Aorta (tissue), 5 donors: ENCODE measurements at places on chromosomes 6 and 20. TPM values are rescaled to one million over a fixed set of nuclear protein-coding genes. Genes with fewer than 3 reads are reported as not detected.

GRCh38 chr6:103255132-103255531 is 1604.6 kb downstream of the HACE1 start:
- no peak for DNase-seq

GRCh38 chr6:121668259-121668658 is 232.8 kb downstream of the GJA1 start:
- DNase-seq = no peak

DNA sequence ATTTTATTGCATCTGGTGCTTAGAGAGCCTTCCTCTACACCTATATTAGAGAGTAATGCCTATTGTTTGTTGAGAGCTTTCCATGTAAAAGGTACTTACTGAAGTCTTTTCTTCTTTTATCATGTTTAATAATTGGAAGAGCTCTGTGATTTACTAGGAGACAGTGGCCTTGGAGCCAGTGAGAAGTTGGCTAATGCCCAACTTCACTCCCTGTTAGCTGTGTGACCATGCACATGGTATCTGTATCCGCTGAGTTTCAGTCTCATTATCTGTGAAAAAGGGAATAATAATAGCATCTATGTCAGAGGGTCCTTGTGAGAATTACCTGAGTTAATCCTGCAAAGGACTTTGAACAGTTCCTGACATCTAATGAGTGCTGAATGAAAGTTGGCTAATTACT is 105.0 kb downstream of the CD109 start:
- no peak for DNase-seq

DNA sequence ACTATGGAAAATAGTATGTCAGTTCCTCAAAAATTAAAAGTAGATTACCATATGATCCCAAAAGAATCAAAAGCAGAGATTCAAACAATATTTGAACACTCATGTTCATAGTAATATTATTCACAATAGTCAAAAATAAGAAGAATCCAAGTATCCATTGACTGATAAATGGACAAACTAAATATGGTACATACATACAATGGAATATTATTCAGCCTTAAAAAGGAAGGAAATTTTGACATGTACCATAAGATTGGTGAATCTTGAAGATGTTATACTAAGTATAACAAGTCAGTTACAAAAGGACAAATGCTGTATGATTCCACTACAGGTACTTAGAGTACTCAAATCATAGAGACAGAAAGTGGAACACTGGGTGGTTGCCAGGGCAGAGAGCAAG is 88.3 kb upstream of the TMEM30A start:
- DNase-seq = no peak

DNA sequence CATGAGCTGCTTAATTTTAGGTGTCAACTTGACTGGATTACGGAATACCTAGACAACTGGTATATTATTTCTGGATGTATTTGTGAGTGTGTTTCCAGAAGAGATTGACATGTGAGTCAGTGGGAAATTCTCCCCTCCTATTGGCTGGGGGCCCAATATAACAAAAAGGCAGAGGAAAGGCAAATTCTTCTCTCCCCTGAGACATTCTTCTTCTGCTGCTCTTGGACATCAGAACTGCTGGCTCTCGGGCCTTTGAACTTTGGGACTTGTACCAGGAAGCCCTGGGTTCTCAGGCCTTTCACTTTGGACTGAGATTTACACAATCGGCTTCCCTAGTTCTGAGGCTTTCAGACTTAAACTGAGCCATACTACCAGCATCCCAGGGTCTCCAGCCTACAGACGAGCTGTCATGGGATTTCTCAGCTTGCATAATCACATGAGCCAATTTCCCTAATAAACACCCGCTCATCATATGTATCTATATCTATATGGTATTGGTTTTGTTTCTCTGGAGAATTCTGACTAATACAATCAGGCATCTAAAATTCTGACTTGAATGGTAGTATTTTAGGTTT is 7.6 kb upstream of the BTN3A3 start:
- DNase-seq = no peak

GRCh38 chr6:17995414-17995813 is 8.0 kb upstream of the KIF13A start:
- no peak for DNase-seq

DNA sequence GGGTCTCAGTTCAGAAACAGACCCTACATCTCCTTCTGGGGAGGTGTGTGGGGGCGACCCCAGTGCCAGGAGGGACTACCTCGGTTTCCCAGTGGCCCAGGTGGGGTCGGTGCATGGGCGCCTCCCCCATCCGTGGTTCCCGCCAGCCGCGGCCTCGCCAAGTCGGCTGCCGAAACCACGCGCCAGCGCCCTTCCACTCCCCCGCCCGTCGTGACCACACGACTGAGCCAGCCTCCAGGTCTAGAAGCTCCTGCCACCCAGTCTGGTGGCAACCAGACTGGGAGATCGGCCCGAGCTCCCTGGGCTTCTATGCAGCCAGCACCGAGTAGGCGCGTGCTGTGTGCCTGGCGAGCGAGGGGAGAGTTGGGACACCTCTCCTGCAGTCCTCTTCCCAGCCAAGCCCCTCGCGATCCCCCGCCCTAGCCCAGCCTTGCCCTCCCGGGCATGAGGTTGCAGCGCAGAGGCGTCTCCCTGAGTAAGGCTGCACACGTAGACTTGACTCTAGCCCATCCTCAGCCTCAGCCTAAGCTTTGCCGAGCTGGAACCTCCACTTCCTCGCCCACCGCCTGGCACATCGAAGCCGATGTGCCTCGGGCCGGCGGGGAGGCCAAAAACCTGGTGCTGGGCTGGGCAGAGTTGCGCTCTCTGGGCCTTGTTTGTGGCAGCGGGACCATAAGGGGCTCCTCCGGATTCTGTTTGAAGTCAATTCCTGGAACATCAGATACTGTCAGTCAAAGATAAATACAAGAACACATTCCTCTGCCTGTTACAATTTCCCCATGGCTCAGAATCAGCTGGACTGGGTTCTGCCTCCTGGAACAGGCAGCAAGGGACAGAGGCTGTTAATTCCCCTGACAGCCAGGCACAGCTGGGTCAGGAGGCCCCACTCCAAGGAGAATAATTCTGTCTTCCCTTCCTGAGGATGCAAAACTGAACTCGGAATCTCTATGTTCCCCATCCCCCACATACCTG is 1.5 kb upstream of the CPNE5 start:
- peak; percentile 86 for DNase-seq

DNA sequence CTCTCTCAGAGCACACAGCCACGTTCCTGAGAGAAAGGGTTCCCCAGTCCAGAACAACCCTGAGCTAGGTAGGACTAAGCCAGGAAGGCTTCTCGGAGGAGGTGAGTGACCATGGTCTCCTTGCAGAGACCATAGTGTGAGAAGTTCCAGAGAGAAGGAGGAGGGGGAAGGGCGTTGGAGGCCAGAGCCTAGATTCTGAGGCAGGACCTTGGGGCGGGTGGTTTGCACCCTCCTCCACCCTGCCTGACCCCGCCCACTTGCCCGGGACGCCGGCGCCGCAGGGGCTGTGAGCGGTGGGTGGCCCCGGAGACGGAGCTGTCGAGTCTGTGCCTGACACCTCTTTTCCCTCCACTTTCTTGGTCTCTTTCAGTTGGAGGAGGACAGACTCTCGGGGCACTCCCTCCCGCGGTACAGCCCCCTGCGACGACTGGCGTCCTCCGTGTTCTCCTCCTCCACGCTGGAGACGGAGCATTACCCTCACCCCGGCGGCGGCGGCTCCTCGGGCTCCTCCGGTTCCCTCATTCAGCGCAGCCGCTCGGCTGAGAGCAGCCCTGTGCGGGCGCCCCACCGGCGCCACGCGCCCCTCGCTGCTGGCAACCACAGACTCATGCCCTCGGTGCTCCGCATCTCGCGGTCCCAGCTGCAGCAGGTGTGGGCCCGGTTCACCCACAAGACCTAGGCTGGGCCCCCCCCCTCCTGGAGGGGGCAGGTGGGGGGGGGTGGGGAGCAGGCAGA is 26.2 kb downstream of the TTBK1 start:
- no peak for DNase-seq

DNA sequence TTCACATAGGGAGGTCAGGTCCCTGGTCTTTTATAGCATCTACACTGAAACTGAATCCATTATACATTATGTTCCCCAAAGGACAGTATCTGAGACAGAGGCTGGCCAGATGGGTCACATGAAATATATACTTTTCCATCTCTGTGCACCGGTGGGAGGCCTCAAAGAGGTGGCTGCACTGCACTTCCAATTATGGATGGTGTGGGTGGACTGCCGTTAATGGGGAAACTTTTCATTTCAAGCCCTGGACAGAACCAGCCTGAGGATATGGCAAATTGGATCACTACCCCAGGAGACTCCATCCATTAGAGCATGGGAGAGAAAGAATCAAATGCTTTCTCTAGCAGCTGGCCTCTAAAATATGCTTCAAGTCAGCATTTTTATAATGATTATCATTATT is 280.5 kb upstream of the OPRM1 start:
- no peak for DNase-seq

- DNase-seq = no peak
Observed at GRCh38 chr20:17542481-17542880, 11.3 kb upstream of the BFSP1 start.

GRCh38 chr6:75317503-75318206 is 33.1 kb upstream of the TMEM30A start:
- DNase-seq = no peak

DNA sequence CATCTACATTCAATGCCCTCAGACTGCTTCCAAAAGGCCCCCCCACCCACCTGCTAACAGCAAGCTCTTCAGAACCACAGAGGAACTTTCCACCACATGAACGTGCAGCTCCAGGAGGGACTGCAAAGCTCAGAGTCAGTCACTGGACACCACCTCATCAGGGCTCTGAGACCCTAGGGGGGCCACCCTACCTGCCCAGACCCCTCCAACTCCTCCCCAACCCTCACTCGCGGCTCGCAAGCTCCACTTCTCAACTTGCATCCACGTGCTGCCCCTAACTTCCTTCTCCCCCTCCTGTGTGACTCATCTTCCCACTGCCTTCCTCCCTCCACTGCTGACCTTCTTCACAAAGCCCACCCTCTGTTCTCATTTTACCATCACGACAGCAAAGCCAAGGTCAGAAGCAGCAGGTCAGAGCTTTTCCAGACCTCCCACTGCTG is 6.5 kb downstream of the MBOAT1 start:
- no peak for DNase-seq

DNA sequence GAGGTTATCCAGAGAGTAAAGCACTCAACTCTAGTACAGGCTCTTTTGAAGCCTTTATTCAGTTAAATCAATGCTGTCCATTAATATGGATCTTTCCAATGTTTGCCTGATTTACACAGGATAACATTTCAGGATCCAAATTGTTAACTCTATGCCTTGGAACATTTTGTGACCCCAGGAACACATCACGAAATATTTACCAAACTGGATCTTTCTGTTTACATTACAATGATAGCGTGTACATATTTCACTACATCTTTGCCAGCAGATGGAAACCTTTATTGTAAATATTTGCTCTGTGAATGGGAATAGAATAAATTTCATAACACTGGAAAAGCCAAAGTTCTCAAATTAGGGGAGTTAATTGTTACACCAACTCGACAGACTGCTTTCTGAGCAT is 23.5 kb downstream of the BPIFA2 start:
- no peak for DNase-seq

- DNase-seq = no peak
Observed at GRCh38 chr6:114989279-114989964, 646.6 kb upstream of the HS3ST5 start.

DNA sequence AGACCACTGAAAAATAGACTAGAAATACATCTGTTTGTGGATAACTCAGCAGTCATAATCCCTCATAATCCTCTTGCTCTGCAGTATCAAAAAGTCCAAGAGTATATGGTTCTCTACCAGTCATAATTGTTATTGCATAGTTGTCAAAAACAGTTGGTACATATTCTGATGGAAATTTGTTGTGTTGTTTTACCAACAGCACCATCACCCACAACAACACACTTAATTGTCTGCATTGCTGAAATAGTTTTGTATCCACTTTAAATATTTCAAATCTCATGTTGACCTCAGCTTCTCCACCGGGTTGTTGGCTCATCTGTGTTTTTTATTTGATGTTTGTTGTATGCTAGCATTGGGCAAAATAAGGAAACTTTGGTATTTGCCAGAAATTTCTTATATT is 39.4 kb downstream of the ITCH start:
- DNase-seq = no peak

DNA sequence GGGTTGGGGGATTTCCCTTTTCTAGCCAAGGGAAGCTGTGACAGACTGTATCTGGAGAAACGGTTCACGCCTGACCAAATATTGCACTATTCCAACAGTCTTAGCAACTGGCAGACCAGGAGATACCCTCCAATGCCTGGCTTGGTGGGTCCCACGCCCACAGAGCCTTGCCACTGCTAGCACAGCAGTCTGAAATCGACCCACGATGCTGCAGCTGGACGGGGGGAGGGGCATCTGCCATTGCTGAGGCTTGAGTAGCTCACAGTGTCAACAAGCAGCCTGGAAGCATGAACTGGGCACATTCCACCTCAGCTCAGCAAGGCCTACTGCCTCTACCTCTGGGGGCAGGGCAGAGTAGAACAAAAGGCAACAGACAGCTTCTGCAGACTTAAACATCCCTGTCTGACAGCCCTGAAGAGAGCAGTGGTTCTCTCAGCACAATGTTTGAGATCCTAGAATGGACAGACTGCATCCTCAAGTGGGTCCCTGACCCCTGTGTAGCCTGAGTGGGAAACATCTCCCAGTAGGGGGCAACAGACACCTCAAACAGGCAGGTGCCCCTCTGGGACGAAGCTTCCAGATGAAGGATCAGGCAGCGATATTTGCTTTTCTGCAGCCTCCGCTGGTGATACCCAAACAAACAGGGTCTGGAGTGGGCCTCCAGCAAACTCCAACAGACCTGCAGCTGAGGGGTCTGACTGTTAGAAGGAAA is 89.9 kb upstream of the ECI2 start:
- no peak for DNase-seq

GRCh38 chr6:8041913-8042583 is 22.1 kb downstream of the BLOC1S5 start:
- DNase-seq = no peak

DNA sequence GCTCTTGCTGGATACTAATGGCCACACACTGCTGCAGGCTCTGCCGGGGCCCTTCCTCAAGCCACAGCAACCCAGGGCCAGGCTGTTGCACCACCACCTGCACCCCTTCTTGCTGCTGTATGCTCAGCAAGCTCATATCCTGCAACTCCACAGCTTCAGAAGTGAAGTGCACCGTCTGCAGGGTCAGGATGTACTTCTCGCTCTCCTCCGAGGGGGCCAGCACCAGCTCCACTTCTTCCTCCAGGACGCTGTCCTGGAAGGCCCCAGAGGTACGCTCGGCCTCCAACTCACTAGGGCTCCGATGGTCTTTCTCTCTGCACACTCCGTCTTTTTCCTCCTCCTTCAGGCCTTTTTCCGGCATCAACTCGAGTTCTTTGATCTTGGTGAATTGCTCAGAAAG is 1.2 kb downstream of the CTCFL start:
- no peak for DNase-seq

GRCh38 chr20:13613917-13614316 is 24.8 kb downstream of the TASP1 start:
- DNase-seq = no peak

The CD40 gene
- 36.1 TPM for total RNA-seq

The PGC gene
- 0.33 TPM for total RNA-seq

The LAMA5 gene
- total RNA-seq = 361 TPM

The KCNK16 gene
- not detected for total RNA-seq

The SNX9 gene
- total RNA-seq = 95.5 TPM

The DEFB125 gene
- total RNA-seq = not detected
